ENCODE measurements at places on chromosomes 2 and 18.

- no peak for DNase-seq
Observed at GRCh38 chr2:24269265-24269664, 91.1 kb downstream of the ITSN2 start.

GRCh38 chr2:109727929-109728447 lies 66.1 kb upstream of the RGPD5 start:
- no peak for DNase-seq

GRCh38 chr2:102114851-102115497 lies 27.6 kb upstream of the IL1R1 start:
- no peak for DNase-seq

GRCh38 chr2:84841577-84841976 lies 39.3 kb downstream of the TRABD2A start:
- no peak for DNase-seq

- no peak for DNase-seq
Observed at GRCh38 chr2:143574069-143574468, 444.9 kb downstream of the ARHGAP15 start.

DNA sequence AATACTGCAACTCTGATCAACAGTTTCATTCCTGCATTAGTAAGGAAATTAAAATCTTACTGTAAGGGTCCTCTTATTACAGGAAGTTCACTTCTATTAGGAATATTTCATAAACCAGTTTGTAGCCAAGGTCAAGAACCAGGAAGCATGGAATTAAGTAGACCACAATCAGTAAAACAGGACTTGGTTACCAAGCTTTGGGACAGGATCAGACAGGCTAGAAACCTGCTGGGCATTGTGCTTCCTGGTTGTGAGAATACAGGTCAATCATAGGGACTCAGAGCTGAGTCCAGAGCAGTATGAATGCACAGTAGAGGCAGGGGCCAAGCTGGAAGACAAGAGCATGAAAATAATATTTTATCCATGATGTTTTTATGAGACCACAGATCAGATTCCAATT lies 248.0 kb downstream of the IKZF2 start:
- no peak for DNase-seq

DNA sequence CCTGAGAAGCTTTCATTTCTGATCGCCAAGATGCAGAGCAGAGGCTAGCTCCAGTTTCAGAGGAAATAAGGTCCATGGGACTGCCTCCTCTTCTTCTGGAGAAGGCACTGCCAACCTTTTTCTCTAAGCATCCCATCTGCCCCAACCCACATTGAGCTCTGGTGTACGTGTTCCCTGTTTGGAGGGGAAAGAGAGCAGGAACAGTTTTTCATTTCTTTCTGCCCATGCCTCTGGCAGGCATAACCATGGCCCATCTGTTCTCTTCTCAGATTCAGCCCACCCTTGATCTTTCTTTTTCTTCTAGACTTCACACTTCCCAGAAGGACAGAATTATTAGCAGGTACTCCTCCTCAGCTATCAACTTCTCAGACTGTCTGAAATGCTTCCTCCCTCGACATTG lies 1110.3 kb upstream of the KLHL29 start:
- no peak for DNase-seq

Data from stimulated activated CD8-positive, alpha-beta memory T cell treated with anti-CD3 and anti-CD28 coated beads, Interleukin-15, amount 100 ng/mL, for 4 hours (primary cell).